ENCODE measurements at places on chromosomes 5 and 9.

DNA sequence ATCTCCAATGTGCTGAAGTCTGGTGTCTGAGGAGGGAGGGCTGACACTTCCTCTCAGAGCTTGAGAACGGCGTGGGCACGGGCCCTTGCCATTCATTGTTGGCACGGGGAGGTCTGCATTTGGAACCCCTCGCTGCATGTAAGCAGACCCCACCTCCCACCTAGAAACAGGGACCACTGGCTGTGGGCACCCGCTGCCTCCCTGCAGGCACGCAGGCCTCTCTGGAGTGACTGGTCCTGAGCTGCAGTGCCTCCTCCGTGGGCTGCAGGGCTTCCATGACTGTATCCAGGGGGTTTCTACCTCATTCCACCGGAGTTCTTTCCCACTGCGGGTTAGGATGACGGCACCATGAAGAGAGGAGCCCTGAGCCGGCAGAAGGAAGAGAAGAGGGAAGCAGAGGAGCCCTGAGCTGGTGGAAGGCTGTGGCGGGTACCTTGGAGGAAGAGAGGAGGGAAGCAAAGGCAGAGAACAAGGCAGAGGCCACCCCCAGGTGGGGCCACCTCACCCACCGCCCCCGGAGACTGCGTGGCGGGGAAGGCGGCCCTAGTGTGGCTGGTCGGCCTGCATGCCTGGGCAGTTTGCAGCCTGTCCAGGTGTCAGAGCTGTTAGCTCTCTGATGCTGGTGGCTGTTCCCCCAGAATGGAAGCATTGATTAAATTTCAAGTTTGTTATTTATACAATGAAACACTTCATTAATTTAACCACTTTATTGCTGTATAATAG is 74.9 kb upstream of the CACNA1B start:
- no peak for DNase-seq

DNA sequence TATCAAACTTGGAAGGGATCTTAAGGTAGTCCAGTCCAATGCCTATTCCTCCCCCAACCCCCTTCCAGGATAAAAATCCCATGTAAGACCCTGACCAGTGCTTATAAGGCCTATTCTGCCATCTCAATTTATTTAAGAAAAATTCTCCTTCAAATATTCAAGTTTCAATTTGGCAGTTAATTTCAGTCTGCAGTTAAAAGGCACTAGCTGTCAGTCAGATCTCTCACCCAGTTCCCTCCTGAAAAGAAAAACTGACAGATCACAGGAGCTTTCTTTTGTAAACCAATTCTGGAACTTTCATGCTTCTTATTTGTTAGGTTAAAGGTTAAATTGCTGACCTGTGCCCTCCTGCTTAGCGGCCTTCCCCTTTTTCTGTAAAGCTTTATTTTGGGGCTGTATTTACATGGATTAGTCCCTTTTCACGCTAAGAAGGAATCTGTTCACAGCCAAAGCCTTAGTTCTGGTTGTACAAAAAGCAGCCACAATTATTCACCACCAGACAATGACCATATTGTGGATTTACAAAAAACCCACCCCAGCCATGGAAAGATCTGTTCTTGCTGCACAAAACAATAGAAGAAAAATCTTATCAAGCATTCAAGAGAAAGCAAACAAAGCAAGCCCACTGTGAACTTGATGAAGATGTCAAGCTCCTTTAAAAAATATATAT is 68.7 kb downstream of the DENND1A start:
- DNase-seq = no peak

GRCh38 chr5:125044491-125045282 is 298.2 kb upstream of the ZNF608 start:
- no peak for DNase-seq

DNA sequence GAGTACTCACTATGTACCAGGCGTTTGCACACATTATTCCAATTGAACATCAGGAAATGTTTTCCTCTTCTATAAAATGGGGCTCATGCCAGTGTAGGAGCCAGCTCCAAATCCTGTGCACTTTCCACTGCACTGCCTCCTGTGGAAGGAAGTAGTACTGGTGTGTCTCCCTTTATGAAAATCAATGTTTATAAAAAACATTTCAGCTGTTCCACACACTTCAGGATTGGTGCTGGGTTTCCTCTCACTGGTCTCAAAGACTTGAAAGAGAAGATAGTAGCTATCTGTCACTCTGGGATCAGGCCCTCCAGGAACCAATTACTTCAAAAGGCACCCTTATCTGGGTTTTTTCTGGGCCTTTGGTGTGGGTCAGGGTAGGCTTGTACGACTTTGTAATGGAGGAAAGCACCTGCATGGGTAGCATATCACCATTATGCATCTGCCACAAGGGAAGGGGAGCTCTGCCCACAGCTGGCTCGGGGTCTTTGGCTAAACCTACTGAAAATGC is 32.5 kb downstream of the RAB14 start:
- DNase-seq = no peak

DNA sequence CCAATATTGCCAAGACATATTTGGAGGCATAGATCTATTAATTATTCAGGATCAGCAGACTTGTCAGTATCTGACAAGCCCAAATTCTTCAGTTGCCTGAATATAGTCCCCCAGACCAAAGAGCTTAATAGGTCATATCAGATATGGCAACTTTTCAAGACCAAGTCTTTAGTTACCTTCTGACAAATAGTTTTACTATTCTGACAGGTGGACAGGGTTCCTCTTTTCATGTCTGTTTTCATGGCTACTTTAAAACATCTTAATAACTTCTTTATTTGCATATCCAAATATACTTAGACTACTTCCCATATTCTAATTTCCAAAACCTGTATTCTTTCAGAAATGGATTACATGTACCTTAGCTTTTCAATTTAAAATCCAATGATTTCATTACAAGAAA is 65.4 kb downstream of the AUH start:
- no peak for DNase-seq

GRCh38 chr5:67910546-67910945 is 305.0 kb upstream of the PIK3R1 start:
- DNase-seq = no peak

DNA sequence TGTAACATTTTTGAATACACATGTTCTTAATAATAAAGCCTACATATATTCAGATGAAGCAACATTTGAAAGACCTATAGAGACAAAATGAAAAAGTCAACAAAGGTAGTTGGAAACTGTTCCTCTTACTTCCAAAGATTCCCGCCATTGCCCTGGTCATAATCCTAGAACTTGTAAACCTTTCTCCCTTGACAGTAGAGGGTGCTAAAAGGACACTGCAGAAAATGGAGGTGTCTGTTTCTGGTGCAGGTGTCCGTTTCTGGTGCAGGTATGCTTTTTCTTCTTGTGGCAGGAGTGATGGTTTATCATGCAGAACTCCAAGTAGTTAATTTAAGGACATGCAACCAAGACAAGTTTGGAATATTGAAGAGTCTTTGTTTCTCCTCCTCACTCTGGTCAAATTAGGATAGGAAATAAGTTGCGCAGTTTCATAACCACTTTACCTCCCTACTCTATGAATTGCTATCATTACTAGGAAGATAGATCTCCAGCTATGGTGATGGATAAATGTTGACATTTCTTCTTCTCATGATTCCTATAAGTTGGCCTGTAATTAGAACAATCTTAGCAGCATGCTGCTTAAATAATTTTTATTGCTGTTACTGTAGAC is 56.0 kb upstream of the FAM174A start:
- DNase-seq = no peak

- DNase-seq = no peak
Measured at GRCh38 chr5:17154211-17154996, 63.0 kb upstream of the BASP1 start.

DNA sequence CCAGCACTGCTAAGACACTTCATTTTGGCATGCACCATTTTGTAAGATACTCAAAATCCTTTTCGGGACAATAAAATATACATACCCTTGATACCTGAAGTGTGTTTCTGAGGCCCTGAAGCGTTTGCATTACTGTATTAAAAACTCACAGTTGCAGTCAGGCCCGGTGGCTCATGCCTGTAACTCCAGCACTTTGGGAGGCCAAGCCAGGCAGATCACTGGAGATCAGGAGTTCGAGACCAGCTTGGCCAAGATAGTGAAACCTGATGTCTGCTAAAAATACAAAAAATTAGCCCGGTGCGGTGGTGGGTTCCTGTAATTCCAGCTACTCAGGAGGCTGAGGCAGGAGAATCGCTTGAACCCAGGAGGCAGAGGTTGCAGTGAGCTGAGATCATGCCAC is 2.5 kb upstream of the EIF4EBP3 start:
- DNase-seq = no peak

DNA sequence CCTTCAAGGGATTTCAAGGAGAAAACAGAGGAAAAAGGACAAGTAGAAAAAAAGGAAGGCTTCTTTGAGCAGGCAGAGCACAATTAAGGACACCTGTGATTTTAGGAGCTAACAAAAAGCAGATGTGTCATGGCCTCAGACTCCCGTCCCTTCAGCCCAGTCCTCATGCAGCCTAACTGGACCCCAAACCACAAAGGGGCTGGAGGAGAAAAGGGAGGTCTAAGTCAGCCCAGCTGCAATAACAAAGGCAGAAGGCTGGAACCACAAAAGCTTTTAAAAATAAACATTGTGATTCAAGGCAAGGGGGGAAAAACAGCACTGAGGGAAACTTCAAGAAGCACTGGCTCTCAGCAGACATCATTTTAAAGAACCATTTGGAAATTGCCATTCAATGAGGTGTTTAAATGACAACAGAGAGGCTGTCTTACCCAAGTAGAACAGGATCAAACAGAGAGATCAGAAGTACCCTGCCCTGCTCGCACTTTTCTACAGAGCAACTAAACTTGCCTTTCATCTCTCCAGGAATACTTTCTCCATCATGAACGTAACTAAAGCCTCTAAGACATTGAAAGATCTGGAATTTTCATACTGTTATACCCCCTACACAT is 89.3 kb downstream of the SEMA5A start:
- no peak for DNase-seq

DNA sequence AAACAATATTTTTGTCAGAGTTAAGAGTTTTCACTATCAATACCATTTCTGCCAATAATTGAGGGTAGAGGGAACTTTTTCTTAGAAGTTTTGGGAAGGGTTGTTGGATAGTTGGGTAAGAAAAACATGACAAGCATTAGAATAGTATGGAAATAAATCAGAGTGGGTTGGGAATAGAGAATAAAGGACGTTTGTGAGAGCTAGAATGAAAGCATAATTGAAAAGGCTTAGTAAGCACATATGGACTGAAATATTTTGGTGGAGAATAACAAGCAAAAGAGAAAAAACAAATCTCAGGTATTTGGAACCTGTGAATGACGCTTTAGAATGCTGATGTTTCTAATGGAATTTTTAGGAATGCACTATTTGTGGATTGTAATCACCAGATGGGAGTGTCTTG is 262.9 kb upstream of the EDIL3 start:
- no peak for DNase-seq

GRCh38 chr5:73352243-73352642 is 96.3 kb downstream of the FOXD1 start:
- no peak for DNase-seq

GRCh38 chr5:65020492-65020891 is 251.8 kb downstream of the CWC27 start:
- DNase-seq = no peak
